ENCODE measurements at places on chromosomes 16 and 17.
A peak's percentile ranks its signal among the peaks of the same experiment; 100 is the strongest.

DNA sequence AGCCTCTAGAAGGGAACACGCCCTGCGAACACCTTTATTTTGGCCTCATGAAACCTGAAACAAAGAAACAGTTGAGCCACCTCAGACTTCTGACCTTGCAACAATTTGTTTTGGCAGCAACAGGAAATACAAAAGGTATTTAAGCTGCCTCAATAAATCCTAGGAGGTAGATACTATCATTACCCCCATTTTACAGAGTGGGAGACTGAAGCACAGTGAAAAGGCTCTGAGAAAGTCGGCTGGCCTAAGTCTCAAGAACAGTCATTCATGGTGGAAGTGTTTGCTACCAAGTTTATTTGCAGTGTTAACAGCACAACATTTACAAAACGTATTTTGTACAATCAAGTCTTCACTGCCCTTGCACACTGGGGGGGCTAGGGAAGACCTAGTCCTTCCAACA is 19.0 kb downstream of the RND2 start:
- DNase-seq = no peak

- no peak for DNase-seq
Measured at GRCh38 chr16:828891-829290, 28.4 kb upstream of the GNG13 start.

DNA sequence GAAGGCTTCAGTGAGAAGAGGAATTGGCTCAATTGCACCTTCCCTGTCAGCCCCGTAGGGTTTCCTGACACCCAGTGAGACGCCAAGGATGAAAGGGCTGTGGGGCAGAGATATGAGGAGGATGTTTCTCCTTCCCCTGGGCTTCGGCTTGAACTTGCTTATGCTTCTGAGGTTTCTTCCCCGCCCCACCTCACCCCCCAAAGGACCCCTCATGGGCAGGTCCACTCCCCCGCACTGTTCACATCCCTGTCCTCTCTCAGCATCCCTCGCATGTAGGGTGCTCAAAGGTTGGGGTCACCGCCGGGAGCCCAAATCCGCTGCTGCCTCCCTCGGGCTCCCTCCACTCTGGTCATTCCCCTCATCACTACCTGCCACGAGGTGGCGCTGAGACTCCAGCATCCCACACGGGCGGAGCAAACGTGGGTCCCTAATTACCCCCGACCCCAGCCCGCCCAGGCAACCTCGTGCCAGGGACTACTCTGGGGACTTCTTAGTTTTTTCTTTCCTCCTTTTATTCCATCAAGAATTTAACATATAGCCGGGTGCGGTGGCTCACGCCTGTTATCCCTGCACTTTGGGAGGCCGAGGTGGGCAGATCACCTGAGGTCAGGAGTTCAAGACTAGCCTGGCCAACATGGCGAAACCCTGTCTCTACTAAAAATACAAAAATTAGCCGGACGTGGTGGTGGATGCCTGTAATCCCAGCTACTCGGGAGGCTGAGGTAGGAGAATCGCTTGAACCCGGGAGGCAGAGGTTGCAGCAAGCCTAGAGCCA is 3.3 kb upstream of the TRARG1 start:
- no peak for DNase-seq

DNA sequence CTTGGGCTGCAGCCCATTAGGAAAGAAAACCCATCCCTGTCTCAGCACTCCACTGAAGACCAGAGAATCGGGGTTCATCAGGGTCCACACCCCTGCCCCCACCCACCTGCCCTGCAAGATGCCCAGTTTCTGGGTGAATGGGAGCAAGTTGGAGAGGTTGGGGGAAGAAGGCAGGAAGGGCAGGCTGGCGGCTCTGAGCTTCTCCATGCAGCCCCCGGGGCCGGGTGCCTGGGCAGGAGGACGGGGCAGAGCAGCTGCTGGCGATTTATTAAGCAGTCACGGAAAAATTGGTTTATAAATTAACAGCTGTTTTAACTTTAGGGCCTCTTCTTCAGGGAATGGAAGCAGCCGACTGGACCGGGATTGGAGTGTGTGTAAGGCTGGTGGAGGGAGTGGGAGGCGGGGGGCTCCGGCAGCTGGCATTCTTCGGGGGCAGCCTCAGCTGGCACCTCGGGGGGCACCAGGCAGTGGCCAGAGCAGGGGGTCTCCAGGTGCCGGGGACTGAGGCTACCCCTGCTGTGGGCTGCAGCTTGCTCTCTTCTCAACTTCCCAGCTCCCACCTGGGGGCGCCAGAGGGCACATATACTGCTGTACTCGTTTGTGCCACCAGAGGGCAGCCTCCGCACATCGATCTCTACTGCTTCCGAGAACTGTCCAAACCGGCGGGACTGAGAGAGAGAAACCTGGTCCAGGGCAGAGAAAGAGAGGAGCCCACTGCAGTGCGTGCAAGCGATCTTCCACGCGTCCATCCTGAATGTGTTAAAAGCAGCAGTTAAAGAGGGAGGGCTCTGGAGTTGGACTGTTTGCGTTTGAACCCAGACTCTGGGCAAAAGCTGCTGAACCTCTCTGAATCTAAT is 5.0 kb upstream of the PPP1R1B start:
- peak; percentile 48 for DNase-seq

- no peak for DNase-seq
Measured at GRCh38 chr17:2222901-2223616, 80.5 kb downstream of the SMG6 start.

- DNase-seq = no peak
Measured at GRCh38 chr16:55283812-55284717, 39.9 kb upstream of the IRX6 start.

GRCh38 chr17:3962217-3962964 is 1.8 kb downstream of the ATP2A3 start:
- no peak for DNase-seq

DNA sequence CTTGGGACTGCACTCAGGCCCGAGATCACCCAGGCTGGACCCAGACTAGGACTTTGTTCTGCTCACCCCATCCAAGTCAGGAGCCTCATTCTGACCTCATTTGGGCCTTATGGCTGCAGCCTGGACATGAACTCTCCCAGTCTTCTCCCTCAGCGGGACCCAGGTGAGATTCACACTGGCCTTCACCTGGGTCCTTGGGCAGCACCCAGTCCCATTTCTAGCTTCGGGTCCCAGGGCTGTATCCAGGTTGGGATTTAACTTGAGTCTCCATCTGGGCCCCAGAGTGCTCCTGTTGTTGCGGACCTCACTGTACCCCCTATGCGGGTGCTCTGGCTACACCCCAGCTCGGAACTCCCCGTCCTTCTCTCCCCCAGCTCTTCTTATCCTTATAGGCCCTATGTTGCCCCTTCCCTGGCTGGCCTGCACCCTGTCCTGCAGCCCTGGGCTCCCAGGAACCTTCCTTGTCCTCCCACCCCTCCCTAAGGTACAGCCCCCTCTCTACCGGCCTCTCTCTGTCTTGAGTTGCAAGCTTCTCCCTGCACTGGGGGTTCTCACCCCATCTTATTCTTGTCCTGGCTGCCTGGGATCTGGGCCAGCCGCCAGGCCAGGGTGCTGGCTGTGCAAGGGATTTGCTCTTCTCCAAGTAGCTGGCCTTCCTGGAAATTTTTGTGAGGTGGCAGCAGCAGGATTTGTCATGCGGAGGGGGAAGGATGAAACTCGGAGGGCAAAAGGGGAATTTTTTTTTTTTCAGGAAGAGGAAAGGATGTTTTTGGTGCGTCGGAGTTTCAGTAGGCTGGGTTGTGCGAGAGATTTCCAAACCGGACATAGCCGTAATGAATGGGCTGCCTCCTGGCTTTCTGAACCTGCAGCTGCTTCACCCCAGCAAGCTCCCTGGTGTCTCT is 904 bp downstream of the MAP2K3 start:
- peak; percentile 0 for DNase-seq

GRCh38 chr16:69874271-69874670 is 76.9 kb upstream of the CLEC18A start:
- no peak for DNase-seq

DNA sequence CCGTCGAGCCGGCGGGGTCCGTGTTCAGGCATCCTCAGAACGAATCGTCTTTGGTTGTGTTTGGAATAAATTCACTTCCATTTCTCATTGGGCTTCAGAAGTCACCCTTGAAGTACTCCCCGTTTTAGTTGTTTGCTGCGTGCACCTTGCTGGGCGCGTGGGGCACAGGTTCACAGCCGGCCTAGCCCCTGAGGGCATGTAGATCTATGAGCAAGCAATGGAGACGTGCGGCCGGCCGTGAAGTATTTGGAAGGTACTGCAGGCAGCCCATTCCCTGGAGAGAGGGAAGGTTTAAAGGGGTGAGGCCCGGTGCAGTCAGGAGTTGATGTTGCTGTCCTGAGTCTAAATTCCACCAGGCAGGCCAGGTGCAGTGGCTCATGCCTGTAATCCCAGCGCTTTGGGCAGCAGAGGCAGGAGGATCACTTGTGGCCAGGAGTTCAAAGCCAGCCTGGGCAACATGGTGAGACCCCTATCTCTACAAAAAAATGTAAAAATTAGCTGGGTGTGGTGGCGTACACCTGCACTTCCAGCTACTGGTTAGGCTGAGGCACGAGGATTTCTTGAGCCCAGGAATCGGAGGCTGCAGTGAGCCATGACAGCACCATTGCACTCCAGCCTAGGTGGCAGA is 714 bp downstream of the ACSF3 start:
- no peak for DNase-seq

GRCh38 chr16:80305410-80305809 is 235.4 kb upstream of the DYNLRB2 start:
- DNase-seq = no peak

GRCh38 chr17:44779211-44780025 is 20.6 kb downstream of the ADAM11 start:
- no peak for DNase-seq

GRCh38 chr16:84815462-84815861 is 4.3 kb upstream of the CRISPLD2 start:
- no peak for DNase-seq

DNA sequence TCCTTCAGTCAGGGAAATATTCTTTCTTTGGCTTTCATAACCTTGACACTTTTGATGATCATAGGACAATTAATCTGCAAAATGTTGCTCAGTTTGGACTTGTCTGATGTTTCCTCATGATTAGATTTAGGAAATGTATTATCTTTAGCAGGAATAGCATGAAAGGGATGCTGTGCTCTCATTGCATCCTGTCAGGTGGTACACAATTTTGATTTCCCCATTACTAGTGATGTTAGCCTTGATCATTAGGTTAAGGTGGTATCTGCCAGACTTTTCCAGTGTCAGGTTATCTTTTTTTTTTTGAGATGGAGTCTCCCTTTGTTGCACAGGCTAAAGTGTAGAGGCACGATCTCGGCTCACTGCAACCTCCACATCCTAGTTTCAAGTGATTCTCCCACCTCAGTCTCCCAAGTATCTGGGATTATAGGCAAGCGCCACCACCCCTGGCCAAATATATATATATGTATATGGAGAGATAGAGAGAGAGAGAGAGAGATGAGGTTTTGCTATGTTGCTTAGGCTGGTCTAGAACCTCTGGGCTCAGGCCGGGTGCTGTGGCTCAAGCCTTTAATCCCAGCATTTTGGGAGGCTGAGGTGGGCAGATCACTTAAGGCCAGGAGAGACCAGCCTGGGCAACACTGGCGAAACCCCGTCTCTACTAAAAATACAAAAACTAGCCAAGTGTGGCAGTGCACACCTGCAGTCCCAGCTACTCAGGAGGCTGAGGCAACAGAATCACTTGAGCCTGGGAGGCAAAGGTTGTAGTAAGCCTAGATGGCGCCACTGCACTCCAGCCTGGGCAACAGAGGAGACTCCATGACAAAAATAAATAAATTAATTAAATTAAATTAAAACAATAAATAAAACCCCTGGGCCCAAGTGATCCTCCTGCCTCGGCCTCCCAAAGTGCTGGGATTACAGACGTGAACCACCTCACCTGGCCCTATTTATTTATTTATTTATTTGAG is 15.8 kb upstream of the CAVIN1 start:
- no peak for DNase-seq

- DNase-seq = no peak
Measured at GRCh38 chr17:61478790-61479492, 26.7 kb downstream of the TBX4 start.

DNA sequence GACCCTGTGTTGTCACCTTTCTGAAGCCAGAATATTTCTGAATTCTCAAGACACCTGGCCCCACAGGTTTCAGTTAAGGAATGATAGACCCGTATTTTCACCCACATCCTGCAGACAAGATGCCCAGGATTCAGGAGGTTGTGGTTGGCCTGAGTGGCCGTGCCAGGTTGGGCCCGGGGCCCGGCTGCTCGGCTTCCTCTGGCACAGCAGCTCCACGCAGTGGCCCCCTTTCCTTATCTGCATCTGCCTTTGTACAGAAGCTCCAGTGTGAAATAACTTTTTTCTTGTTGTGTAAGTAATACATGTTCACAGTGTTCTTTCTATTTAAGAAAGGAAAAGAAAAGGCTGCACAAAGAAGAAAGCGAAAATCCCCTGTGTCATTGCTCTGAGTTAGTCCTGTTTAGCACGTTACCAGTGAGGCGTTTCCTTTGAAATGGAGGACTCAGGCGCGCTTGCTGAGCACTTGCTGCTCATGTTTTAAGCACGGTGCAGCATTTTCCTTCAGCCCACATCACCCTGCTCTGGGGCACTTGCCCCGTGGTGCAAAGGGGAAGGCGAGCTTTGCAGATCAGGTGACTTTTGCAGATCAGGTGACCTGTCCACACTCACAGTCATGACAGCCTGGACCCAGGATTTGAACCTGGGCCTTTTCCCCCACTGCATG is 12.8 kb downstream of the ZC3H18 start:
- no peak for DNase-seq

- no peak for DNase-seq
Measured at GRCh38 chr17:12821376-12821940, 32.2 kb downstream of the ARHGAP44 start.

- DNase-seq = no peak
Measured at GRCh38 chr17:75922173-75922961, 17.7 kb upstream of the MRPL38 start.

DNA sequence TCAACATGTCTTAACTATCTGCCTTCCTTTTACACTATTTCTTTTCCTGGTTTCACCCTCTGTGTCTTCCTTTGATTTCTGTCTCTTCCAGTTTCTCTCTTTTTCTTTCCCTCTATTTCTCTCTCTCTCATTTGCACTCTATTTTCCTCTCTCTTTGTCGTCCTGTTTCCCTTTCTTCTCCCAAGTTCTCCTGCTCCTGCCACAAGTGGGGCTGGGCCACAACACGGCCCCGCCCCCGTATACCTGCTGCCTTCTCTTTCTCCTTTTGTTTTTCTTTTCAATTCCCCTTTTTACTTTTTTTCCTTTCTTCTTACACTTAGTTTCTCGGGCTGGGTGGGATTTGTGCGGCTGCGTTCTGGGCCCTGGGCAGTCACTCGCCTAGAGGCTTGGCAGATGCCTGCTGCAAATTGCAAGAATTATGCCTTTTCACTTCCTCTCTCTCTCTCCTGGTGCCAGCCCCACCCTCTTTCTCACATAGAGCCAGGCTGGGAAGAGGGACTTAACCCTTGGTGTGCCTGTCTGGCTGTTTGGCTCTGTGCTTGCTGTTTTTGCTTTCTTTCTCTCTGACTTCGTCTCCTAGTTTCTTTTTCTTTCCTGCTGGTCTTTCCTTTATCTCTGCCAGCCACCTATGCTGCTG is 2139.4 kb downstream of the TP53TG3F start:
- DNase-seq = peak; percentile 25

Measured in NCI-H2081 treated with DMSO at 0.1 percent for 48 hours (cell line).